ENCODE measurements at places on chromosomes 2 and 18.
A peak's percentile ranks its signal among the peaks of the same experiment; 100 is the strongest.

- DNase-seq = no peak
These were observed 338.6 kb upstream of the MMADHC start for GRCh38 chr2:149926149-149926548.

DNA sequence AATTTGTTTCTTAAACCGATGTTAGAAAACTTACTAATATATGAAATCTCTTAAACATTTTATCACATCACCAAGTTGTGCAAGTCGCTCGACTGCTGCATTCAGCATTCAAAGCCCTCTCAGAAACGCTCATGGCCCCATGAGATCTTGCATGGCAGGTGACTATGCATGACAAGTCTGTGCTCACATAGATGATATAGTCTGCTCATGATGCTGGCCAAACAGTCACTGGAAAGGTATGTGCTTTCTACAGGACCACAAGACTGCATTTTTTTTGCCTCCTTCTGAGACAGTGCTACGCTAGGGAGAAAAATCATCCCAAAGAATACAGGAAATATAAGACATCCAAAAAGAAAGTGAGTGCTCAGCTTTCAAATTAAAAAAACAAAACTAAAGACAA lies 98.3 kb upstream of the ZBTB14 start:
- no peak for DNase-seq

DNA sequence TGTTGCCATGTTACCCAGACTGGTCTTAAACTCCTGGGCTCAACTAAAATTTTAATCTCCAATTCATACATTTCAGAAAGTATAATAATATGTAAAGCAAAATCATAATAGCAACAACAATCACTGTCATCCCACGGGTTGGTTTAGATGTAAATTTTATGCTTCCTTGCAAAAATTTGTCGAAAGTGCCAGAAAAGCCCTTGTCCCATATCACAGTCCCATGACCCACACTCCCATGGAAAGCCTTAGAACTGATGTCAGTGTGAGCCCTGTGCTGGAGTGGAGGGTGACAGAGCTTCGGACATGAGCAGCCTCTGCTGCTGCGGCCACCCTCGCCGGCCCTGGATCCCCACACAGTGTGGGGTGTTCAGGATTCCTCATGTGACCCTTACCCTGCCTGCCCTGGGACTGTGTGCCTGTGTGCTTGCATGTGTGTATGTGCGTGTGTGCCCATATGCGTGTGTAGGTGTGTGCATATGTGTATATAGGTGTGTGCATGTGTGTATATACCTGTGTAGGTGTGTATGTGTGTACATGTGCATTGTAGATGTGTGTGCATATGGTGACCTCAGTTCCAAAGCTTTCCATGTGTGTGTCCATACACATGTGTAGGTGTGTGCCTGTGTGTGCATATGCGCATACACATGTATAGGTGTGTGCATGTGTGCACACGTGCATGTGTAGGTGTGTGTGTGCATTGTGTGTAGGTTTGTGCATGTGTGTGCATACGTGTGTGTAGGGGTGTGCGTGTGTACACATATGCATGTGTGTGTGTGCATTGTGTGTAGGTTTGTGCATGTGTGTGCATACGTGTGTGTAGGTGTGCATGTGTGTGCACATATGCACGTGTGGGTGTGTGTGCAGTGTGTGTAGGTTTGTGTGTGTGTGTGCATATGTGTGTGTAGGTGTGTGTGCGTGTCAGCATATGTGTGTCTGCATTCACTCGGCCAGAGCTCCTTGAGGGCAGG lies 65.1 kb downstream of the HPCAL1 start:
- no peak for DNase-seq

GRCh38 chr18:79624356-79625170 lies 55.0 kb upstream of the CTDP1 start:
- DNase-seq = no peak

- DNase-seq = no peak
These were observed 76.8 kb downstream of the DYSF start for GRCh38 chr2:71530211-71530610.

GRCh38 chr2:12045864-12046291 lies 299.4 kb downstream of the LPIN1 start:
- peak; percentile 38 for DNase-seq

DNA sequence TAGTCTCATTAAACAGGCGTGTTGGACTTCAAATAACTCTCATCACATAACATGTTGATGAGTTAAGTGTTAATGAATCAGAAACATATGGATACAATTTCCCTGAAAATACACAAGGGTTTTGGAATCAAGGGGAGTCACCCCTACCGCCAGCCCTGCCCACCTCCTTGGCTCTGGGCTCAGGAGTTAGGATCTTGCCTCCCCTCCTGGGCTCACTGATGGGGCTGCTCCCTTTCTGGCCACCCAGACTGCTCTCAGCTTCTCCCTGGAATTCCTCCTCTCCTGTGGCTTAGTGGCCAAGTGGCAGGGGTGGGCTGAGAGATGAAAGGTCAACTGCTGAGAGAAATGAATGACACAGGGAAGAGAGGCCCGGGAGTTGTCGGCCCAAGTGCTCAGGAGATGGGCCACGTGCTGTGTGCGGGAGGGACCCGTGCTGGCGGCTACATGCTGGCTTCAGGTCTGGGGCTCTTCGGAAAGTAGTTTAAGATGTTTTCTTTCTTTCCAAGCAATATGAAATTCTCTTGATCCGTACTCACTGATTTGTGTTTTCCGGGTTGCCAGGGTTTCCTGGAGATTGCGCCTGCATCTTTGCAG lies 55.8 kb upstream of the TNP1 start:
- DNase-seq = no peak

DNA sequence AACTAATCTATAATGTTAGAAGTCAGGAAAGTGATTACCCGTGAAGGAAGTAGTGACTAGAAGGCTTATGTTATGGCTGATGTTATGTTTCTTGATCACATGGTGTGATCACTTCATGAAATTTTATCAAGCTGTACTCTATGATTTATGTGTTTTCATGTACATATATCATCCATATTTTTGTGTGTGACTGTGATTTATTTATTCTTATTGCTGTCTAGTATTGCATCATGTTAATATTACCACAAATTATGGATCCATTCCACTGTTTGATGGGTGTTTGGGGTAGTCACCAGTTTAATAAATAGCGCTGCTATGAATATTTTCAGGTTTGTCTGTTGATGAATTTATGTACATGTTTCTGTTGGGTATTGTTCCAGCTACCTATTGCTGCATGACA lies 59.4 kb downstream of the SH2D6 start:
- DNase-seq = no peak

GRCh38 chr2:111154758-111155157 lies 34.0 kb downstream of the BCL2L11 start:
- no peak for DNase-seq

DNA sequence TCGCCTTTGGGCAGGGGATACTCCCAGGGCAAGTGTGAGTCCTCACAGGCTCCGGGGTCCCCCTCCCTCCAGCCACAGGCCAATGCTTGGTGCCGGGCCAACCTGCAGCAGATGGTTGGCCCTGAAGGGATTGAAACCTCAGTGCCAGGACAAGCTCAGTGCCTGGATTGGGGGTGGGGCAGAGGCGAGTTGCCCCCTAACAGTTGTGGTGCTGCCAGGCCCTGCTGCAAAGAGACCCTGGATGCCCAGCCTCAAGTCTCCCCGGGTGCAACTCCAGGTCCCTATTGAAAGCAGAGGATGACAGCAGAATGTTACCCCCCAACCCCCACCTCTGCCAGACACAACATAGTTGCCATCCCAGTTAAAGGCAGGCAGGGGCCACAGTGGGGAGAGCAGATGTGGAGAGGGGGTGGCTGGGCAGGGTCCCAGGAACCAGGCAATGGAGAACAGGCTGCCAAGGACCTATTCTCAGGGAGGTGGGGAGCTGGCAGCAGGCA lies 9.5 kb upstream of the RNF103 start:
- no peak for DNase-seq
